Endothelial cell (in vitro differentiated cells): ENCODE measurements at places on chromosomes 4 and X. TPM values are rescaled to one million over a fixed set of nuclear protein-coding genes. Genes with fewer than 3 reads are reported as not detected.

The RTL9 gene
- not detected for total RNA-seq

The PASD1 gene
- total RNA-seq, result not detected

The CT45A3 gene
- not detected for total RNA-seq

The NXF3 gene
- total RNA-seq, result 1.3 TPM

GRCh38 chr4:15043226-15043625 lies 40.9 kb downstream of the CPEB2 start:
- DNase-seq, result no peak

DNA sequence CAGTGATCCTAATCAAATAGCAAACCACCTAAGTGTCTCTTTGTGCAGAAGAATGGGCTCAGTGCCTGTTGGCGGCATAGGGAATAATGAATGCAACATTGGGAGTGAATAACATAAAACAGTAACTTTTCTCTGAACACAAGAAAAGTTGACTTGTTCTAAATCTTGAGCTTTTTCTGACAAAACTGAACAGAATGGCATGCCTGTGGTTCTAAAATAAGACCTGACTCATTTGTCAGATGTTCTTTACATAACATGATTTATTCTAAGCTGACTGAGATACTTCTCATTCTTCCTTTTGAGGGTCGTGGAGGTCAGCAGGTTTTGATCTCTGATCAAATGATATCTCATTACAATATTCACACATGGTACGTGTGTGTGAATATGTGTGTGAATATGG lies 165.4 kb upstream of the WDR1 start:
- DNase-seq, result no peak

DNA sequence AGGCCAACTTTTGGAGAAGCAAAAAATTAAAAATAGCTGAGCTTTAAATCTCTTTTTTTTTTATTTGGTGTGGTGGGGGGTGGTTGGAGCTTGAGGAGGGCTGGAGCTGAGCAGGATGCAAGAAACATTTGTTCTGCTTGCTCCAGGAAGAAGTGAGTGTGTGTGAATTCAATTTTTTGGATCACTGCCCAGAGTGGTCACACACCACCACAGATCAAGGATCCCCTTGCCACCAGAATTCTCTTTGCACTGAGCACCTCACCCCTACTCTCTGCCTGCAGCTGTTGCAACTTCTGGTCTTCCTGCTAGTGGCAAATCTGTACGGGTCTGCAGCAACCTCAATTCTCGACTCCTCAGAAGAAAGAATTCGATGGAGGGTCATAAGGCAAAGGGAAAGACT lies 19.9 kb upstream of the PLP1 start:
- no peak for DNase-seq

GRCh38 chrX:3393581-3394111 lies 47.2 kb upstream of the MXRA5 start:
- DNase-seq, result no peak

GRCh38 chr4:69518102-69518501 lies 22.4 kb upstream of the UGT2B4 start:
- no peak for DNase-seq
